Spinal cord (tissue), 10 donors: ENCODE measurements at places on chromosomes 12 and 14.

DNA sequence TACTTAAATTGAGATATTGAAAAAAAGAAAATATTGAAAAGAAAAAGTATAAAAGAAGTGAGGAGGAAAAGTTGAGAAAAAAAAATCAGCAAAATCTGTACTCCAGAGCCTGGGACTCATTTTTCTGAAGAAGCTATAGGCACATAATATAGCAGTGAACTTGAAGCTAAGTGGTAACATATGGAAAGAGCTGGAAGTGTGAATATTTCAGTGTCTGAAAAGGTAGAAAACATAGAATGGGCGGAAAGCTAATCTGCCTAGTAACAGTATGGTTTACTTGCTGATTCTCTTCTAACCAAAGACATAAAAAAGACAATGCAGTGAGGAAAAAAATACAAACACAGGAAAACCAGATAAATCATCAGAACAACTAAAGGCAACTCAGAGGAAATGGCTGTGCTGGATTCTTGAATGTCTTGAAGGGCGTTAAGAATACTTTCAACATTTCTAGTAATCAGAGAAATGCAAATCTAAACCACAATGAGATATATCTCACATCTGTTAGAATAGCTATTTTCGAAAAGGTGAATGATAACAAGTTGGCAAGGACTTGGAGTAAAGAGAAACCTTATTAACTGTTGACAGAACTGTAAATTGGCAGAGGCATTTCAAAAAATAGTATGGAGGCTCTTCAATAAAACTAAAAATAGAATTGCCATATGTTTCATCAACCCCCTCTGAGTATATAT, 784.6 kb downstream of the LRFN5 start:
- no peak for DNase-seq

- peak; percentile 39 for DNase-seq
Observed at GRCh38 chr14:68246074-68246785, 426.7 kb downstream of the RAD51B start.

DNA sequence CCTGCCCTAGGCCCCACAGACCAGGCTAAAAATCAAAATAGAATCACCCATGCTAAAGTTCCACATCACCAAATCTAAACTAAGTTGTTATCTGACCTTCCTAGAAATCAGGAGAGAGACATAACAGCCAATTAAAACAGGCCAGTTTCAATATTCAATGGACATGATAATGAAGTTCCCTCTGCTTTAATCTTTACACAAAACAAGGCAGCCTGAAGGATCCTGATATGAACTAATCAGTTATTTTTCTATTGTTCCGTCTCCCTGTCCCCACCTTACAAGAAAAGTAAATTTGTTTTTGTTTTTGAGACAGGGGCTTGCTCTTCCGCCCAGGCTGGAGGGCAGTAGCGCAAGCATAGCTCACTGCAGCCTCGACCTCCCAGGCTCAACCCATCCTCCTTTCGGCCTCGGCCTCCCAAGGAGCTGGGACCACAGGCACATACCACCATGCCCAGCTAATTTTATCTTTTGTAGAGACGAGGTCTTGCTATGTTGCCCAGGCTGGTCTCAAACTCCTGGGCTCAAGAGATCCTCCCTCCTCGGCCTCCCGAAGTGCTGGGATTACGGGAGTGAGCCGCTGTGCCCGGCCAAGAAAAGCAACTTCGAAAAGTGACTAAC, 5.4 kb upstream of the CEBPE start:
- DNase-seq: no peak

GRCh38 chr12:86170051-86170450, 86.1 kb downstream of the MGAT4C start:
- DNase-seq: no peak

- no peak for DNase-seq
Observed at GRCh38 chr14:73476451-73476931, 14.2 kb upstream of the RIOX1 start.

DNA sequence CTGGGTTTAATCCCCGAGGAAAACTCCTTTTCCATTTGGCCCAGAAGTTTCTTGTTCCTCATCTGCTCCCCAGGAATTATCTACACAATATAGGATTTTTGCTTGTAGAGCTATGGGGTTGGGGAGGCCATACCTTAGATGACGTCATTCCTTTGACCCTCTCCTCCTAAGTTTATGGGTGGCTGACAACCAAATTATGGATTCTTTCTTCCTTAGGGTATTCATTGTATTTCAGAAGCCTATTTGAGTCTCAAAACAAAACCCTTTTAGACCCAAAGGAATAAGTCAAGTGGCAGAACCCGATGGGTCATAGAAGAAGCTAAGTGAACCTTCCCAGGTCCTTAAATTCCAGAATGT, 14.2 kb downstream of the PROX2 start:
- no peak for DNase-seq

GRCh38 chr12:111160350-111161241, 208.3 kb downstream of the PHETA1 start:
- no peak for DNase-seq

DNA sequence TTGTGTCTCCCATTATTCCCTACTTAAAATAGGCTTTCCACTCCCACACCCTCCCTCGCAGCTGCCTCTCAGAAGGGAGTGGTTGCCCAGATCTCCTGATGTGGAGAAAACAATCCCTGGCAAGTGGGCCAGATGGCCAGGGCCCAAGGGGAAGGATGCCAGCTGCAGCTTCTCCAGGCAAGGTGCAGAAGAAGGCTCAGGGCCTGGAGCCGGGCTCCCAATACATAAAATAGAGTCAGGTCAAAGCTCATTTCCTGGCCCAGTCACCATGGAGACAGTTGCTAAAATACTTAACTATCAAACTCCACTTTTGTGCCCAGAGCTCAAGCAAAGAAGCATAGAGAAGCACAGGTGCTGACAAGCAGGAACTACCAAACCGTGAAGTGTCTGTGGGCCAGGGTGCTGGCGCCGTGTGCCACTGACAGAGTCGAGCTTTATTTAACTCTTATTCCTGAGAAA, 45.7 kb upstream of the ITPR2 start:
- no peak for DNase-seq

GRCh38 chr14:32826404-32827082, 112.1 kb upstream of the NPAS3 start:
- DNase-seq: peak; percentile 71

- DNase-seq: no peak
Observed at GRCh38 chr14:41915732-41916131, 309.1 kb downstream of the LRFN5 start.

DNA sequence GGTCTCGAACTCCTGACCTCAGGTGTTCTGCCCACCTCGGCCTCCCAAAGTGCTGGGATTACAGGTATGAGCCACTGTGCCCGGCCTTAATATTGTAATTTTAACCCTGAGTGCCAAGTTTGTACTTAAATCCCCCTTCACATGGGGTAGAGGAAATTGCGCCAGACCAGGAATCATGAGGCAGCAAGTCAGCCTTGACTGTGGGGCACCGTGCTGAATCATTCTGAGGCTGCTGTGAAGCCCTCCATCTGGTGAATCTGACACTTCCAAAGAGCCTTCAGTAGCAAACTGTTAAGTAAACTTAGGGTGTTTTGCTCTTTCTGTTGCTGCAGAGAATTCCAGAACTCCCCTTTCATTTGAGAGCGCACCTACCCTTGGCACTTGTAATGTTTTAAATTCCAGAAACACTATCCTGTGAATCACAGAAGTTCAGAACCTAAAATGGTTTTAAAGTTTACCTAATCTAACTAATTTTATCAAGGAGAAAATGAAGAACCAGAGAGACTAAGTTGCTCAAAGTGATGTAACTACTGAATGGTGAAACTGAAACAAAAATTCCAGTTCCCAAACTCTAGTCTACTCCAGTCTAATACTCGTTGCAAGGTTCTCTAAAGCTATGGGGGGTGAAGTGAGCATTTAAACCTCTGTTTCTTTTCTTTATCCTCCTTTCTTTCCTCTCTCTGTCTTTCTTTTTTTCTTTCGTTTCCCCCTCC, 7.5 kb downstream of the HEBP1 start:
- DNase-seq: no peak

DNA sequence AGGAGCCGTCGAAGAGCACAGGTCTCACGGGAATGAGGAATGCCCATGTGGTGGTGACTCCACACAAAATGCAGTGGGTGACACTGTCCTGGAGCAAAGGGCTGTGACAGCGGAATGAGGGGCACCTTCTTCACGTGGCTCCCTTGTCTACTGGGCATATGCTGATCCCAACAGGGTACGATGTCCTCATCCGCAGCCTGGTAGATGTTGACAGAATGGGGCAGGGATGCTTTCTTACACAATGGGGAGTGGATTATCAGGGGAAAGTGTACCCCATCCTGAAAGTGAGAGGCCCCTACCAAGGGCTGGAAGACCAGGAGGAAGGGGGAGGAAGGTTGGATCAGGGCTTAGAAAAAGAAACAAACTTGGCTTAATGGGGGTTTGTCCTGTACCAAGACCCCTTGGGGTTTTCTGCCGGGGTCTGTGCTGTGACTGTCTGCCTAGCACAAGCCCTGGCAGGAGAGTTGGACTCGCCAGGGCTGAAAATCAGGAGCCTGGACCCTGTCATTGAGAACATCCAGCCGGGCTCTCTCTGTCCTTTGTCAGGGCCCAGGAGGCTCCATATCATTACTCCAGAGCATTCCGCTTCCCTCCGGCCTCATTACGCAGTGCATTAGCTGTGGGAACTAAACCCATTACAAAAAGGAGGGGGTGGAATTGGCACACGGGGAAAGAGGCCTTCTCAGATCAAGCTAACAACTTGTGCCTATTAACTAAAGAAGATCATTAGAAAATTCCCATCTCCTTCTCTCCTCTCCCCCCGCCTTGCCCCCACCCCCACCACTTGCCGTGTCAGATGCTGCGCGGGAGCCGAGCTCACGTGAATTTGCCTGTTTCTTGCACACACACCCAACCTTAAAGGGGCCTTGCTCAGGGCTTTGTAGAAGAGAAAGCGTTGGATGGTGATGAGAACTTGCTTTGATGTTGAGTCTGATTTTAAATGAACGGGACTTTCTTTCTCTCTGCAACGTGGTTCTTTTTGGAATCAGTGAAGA, 171.8 kb upstream of the PARP11 start:
- peak; percentile 73 for DNase-seq

- DNase-seq: no peak
Observed at GRCh38 chr14:68539241-68539737, 253.6 kb downstream of the ZFP36L1 start.

DNA sequence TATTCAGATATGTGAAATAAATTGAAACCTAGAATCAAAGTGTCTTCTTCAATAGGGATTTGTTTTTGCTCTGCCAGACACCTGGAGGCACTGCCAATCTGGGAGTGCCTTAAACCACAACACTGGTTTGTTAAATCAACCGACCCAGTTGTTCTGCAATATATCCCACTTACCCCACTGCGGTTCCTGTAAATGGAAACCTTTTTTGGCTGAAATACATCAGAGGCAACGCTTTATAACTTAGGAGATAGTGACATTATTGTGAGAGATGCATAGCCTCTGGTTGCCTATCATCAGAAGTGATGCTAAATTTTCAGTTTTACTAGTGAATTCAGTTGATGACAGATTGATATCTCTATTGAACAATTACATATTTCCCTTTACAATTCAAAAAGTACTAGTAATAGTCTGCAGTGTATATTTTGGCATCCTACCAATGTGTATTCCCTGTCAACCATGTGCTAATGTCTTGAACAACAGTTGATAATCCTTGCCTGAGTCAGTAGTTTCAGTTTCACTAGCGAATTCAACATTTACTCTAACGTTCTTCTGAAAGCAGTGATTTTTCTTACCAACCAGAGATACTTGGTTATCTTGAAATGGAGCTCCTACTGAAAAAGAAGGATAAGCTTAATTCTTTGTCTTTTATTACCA, 30.5 kb downstream of the PPP2R5C start:
- no peak for DNase-seq

- DNase-seq: peak; percentile 2
Observed at GRCh38 chr14:74019408-74020137, 424 bp downstream of the BBOF1 start.

GRCh38 chr12:92732216-92732615, 29.4 kb downstream of the PLEKHG7 start:
- peak; percentile 17 for DNase-seq

DNA sequence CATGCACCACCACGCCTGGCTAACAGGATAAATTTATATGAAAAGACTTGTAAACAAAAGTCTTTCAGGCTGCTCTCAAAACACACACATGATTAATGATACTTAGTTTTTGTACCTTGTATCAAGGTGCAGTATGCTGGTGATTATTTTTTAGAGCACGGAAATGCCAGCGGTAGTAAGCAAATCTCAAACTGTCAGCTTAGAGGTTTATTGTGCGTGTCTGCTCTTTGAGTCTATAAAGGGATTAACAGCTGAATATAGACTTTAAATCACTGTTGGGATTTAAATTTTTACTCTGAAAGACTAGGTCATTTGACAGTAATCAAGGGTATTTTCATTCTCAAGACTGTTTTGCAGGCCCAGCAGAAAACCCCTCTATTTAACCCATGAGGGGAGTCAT, 50.5 kb downstream of the PLEKHA5 start:
- no peak for DNase-seq

GRCh38 chr14:70909733-70910614, 2.7 kb downstream of the PCNX1 start:
- DNase-seq: peak; percentile 21
